ENCODE measurements at places on chromosomes 1 and 21.

GRCh38 chr21:28944296-28944695, 48.4 kb downstream of the LTN1 start:
- no peak for DNase-seq

DNA sequence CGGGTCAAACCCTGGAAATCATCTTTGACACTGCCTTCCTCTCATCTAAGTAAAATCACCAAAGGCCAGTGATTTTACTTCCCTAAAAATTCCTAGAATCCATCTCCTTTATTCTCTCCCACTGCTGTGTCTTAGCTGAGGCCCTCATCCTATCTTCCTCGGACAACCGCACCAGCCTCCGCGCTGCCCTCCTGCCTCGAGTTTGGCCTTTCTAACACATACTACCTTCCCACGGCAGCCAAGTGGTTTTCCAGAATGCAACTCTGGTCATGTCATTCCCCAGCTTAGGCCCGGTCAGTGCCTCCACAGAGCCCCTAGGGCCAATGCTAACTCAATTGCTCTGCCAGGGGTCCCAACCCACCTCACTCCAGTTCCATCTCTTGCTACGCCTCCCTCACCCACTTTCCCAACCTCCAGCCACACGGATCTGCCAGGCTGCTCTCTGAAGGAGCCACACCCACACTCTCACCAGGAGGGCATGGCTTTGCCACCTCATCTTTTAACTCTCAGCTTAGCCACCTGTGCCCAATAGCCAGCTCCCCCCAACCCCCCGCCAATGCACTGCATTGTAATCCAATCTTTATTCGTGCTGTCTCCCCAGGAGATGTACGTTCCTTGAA, 6.8 kb downstream of the TMEM9 start:
- no peak for DNase-seq

GRCh38 chr1:194709439-194709838, 1523.0 kb upstream of the B3GALT2 start:
- DNase-seq = no peak

DNA sequence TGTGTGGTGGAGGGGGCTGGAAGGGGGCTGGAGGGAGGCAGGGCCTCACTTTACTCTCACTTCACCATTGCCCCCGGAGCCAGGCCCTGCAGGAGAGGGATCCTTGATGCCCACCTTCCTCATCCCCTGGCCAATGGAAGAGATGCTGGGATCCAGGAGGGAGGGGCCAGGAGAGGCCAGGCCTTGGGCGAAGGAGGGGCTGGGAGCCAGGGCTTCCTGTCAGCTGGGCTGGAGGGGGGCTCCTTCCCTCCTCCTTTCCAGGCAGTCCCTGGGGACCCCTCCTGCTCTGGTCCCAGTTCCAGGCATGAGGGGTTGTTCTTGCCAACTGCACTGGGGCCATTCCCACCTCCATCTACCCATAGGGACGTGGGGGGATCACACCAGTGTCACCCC, 5.7 kb downstream of the AHDC1 start:
- DNase-seq = no peak

DNA sequence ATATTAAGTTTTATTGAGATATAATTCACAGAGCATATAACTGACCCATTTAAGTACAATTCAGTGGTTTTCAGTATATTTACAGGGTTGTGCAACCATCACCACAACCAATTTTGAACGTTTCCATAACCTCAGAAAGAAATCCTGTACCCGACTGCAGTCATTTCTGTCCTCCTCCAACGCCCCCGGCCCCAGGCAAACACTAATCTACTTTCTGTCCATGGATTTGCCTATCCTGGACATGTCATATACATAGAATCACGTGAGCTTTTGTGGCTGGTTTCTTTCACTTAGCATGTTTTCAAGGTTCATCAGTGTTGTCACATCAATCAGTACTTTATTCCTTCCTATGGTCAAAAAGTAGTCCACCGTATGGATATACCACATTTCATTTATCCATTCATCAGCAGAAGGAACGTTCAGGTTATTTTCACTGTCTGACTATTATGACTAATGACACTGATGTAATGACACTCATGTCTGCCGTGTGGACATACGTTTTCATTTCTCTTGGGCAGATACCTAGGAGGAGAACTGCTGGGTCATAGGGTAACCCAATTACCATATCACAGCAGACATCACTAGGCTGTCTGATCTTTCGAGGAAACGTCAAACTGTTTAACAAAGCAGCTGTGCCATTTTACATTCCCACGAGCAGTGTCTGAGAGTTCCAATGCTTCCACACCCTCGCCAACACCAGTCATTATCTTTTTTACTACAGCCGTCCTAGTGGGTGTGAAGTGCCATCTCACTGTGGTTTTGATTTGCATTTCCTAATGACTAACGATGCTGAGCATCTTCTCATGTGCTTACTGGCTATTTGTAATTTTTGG, 30.8 kb downstream of the MRPL37 start:
- no peak for DNase-seq

- no peak for DNase-seq
Measured at GRCh38 chr21:14566894-14567293, 20.8 kb upstream of the SAMSN1 start.

DNA sequence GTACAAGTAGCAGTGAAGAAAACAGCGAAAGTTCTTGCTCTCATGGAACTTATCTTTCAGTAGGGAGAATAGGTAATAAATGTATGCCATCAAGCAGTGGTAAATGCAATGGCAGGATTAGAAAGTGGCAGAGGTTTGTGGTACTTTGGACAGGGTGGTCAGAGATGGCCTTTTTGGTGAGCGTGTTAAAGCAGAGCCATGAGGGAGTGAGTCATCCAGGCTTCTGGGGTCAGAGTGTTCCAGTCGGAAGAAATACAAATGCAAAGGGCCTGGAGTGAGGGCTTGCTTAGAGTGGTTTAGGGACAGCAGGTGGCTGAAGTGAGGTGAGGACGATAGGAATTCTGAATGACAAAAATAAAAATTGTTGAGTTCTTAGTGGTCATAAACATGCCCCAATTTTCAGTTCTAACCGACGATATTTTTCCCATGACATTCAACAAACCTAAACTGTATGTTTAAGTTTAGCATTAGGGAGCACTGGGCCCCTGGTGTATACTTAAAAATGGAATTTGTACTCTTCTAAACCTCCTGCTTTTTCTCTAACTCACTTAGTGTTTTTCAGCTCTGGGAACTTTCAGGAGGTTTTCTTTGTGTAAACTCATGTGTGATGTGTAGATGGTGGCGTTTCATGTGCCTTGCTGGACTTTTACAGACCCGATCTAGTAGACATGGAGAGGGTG, 78.2 kb downstream of the MACF1 start:
- peak; percentile 66 for DNase-seq

DNA sequence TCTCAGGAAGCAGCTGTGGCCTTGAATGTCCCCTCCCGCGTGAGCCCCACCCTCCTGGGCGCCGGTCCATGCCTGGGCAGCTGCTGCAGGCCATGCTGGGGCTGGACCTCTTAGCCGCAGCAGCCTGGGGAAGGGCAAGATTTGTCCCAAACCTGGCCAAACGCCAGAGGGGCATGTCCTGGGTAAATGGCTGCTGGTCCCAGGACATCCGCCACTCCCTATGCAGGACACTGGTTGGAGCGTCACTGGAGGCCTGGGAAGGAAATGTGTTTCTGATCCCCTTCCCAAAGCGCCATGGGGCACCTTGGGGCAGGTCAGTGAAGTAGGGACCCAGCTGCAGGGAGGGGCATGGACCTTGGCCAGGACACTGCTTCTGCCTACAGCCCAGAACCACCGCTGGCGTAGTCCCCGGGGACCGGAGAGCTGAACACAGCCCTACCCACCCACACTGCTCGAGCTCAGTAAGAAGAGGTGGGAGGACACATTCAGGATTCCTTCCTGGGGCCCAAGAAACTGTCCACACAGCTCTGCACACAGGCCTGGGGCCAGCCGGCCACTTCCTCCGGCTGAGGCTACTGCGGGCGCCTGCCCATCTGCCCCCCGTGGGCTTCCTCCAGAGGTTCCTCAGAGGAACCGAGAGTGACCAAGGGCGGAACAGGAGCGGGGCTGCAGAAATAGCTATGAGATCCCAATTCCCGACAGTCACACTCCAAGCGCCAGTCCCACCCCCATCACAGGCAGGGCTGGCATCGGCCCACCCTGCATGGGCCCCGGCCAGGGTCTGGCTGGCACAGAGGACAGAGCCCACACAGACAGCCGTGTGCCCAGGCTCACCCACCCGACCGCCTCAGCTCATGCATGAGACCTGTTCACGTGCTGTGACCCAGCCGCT, 10.8 kb upstream of the PLEKHG5 start:
- no peak for DNase-seq

- DNase-seq = peak; percentile 74
Measured at GRCh38 chr1:108503062-108503733, 53.1 kb downstream of the NBPF6 start.

DNA sequence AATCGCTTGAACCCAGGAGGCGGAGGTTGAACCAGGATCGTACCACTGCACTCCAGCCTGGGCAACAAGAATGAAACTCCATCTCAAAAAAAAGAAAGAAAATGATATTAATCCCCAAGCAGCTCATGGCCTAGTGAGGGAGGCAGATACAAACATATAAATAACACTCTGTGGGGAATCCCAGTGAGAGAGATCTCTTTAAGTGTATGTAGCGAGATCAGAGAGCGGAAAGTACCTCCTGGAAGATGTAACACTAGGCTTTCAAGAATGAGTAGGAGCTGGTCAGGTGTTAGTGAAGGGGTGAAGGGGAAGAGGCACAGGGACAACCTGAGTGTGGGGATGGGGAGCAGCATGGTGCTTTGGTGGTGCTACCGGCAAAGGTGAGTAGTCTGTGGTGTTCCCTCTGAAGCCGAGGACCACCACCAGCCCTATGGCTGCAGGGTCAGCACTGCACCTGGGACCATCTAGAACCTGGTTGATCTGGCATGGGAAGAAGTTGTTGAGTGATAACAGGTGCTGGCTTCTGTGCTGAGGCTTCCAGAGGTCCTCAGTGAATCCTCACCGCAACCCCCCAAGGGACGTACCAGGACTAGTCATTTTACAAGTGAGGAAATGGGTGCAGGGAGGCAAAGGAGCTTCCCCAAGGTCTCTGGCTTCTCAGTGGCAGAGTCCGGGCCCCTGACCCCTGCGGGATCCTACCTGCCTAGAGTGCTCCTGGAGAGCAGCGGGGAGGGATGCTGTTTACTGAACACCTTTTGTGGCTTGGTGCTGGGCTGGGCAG, 367.6 kb upstream of the VAMP3 start:
- no peak for DNase-seq

- DNase-seq = no peak
Measured at GRCh38 chr1:25586181-25586588, 30.4 kb upstream of the MAN1C1 start.

- DNase-seq = no peak
Measured at GRCh38 chr21:45381036-45381787, 23.8 kb upstream of the COL18A1 start.

GRCh38 chr21:35319684-35320283, 270.7 kb upstream of the RUNX1 start:
- no peak for DNase-seq

DNA sequence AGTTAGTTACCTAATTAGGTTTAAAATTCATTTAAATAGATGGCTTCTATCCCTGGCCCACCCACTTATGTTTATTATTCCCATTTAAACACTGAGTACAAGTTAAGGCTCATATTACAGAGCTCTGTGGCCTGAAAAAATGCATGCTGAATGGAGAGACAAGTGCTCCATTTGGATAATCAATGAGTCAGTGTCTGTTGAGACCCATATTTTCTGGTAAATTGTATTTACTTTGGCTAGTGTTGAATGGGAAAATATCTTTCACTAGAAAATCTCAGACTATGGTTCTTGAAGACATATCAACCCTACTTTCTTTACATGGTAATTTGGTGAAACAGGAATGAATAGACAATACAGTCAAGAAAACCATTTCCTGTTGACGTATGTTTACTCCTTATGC, 356.0 kb downstream of the S1PR1 start:
- DNase-seq = no peak

DNA sequence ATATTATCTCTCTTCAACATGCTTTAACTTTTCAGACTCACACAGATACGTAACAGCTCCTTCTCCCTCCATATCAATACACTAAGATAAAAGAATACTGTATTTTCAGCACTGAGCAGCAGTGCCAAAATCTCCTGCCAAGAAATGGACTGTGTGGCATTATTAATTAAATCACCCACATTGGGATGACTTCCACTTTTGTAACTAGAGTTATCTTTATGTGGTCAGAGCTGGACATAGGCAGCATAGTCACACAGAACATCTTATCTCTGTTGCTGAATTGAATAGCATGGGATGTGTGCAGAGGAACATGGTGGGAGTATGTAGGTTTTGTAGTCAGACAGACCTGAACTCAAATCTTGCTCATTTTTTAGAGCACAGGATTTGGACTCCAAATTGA, 41.4 kb upstream of the CACYBP start:
- DNase-seq = no peak

DNA sequence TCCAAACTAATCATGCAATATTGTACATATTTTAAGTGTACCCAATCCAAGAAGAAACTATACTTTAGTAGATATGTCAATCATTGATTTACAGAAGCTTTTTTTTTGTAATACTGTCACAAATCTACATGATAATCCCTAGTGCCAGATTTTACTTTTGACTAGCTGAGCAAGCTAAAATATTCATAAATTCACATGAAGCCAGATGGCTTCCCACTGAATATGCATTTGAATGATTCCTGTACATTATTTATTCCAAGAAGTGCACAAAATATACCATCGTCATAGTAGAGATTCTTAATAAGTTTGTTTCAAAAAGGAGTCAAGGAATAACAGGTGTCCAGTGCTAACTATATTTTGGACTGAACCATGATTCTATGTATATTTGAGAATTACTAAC, 17.2 kb downstream of the FPGT start:
- no peak for DNase-seq

DNA sequence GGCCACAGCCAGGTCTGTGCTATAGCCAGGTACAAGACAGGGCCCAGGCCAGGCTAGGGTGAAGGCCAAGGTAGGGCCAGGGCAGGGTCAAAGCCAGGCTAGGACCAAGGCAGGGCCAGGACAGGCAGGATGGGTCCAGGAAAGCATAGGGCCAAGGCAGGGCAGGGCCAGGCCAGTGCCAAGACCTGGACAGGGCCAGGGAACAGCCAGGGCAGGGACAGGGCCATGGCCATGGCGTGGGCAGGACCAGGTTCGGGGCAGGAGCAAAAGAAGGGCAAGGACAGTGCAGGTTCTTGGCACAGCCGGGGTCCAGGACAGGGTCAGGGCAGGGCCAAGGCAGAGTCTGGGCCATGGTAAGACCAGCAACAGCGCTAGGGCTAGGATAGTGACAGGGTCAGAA, 153.4 kb downstream of the LIPI start:
- no peak for DNase-seq

- no peak for DNase-seq
Measured at GRCh38 chr1:82116105-82116504, 315.4 kb downstream of the ADGRL2 start.

DNA sequence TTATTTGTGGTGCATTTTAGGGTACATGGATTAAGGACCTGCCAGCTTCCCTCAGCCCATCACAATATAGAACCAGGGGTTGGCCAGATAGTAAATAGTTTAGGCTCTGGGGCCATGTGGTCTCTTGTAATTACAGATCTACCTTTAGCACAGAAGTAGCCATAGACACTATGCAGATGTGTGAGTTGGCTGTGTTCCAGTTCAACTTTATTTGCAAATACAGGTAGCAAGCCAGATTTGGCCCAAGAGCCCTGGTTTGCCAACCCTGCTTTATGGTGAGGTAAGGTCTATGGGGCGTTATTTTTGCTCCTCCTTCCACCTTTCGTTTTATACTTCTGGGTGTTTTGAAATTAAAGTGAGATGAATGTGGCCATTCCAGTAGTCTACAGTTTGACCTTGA, 48.7 kb downstream of the MRPS6 start:
- DNase-seq = no peak
